Activated naive CD4-positive, alpha-beta T cell treated with anti-CD3 and anti-CD28 coated beads for 36 hours (primary cell): ENCODE measurements at places on chromosomes 5 and 9. TPM values are rescaled to one million over a fixed set of nuclear protein-coding genes. Genes with fewer than 3 reads are reported as not detected.

DNA sequence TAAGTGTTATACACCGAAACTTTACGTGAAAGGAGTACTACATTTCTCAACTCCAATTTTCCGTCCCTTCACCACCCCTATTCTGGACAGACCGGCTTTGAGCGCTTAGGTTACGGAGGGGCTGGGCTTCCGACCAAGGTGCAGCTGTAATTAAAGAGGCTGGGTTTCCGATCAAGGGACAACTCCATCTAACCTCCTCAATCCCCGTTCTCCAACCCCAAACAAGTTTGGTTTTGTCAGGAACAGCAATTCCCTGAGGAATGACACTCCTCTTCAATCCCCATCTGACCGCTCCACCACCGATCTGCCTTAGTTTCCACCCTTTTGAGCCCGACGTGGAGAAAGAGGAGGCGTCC, 577 bp downstream of the TUT7 start:
- DNase-seq = peak; percentile 30
- peak overlapping the region; percentile 95 for H3K27ac ChIP-seq
- peak overlapping the region; percentile 88 for H3K4me3 ChIP-seq
- no peaks in the 10 kb centered on the region for H3K27me3 ChIP-seq

DNA sequence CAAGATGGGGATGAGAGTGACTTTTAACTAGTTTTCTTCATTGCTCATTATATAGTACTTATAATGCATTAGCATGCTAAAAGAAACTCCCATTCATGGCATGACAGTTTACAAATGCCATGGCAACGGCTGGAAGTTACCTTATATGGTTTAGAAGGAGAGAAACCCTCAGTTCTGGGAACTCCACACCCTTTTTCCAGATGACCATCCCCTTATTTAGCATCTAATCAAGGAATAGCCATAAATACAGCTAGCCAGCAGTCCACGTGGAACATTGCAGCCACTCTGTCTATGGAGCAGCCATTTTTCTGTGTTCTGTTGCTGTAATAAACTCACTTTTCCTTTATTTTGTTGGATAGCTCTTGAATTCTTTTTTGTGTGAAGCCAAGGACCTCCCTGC, 1137.8 kb downstream of the CDH18 start:
- H3K4me1 ChIP-seq = no peaks in the 10 kb centered on the region
- no peaks in the 10 kb centered on the region for H3K36me3 ChIP-seq
- no peak overlapping the region for H3K27ac ChIP-seq

DNA sequence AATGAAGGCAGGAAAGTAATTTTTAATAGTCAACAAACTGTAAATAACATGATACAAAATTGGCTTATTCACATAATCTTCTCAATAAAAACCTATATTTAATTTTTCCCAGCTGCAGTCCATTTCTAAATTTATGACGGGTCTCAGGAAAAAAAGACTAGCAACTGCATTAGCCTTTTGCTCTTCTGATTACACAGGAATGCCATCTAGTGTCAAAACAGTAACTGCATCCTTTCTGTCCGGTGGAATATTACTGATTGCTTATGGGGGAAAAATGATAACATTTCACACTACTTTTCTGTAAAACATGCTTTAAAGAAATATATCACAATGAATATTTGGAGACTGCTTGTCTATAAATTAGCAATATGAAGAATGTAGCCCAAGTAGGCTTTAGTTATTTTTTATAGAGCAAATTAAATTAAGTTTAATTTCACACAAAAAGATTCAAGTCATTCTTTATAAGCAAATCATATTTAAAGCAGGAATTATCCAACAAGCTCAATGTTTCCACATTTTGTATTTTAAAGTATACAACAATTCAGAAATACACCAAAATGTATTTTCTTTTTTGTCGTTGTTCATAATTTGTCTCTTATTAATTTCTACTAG, 534.7 kb downstream of the CDH10 start:
- DNase-seq = no peak
- no peaks in the 10 kb centered on the region for H3K27me3 ChIP-seq
- H3K27ac ChIP-seq = no peak overlapping the region
- H3K4me3 ChIP-seq = no peak overlapping the region
- no peaks in the 10 kb centered on the region for H3K36me3 ChIP-seq
- no peaks in the 10 kb centered on the region for H3K4me1 ChIP-seq

GRCh38 chr5:168790002-168790635, 211.0 kb upstream of the PANK3 start:
- peaks cover 17% of the 10 kb centered on the region for H3K4me1 ChIP-seq
- no peak for DNase-seq
- no peak overlapping the region for H3K27ac ChIP-seq
- no peaks in the 10 kb centered on the region for H3K36me3 ChIP-seq
- H3K4me3 ChIP-seq = no peak overlapping the region

DNA sequence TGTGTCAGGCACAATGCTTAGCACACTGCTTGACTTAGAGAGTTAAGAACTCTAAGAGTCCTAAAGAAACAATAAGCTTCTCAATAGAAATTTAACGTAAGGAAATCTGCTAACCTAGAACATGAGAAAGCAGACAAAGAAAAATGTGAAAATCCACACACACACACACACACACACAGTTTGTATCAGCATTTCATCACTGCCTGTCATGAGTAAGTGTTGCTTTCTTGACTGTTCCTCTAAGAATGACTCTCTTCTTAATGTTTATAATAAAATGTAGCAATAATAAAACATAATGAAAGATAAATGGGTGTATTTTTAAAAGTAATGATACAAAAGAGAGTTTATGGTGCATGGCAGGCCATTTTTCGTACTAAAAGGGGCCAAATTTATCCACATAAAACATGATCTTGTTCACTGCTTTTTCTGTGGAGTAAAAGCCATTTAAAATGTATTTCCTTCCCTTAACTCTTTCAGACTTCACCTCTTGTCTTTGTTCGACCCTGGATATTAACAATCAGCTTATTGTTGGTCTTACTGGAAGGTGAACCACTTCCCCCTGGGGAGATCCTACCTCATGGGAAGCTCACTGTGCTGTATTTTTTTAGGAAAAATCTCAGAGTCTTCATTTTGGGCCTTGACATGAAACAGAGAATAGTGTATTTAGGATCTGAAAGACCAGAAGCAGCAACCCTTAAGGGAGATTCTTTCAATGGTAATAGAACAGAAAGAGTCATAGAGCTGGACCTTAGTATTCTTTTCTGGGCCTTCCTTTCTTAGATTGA, 107.3 kb upstream of the ANKRD55 start:
- no peak overlapping the region for H3K27ac ChIP-seq
- H3K4me3 ChIP-seq = no peak overlapping the region
- no peaks in the 10 kb centered on the region for H3K27me3 ChIP-seq
- H3K4me1 ChIP-seq = peaks cover 24% of the 10 kb centered on the region

GRCh38 chr5:32276173-32276853, 36.4 kb downstream of the MTMR12 start:
- no peak overlapping the region for H3K4me3 ChIP-seq
- H3K4me1 ChIP-seq = peaks cover 52% of the 10 kb centered on the region
- peaks cover 18% of the 10 kb centered on the region for H3K36me3 ChIP-seq
- DNase-seq = no peak

- peaks cover 13% of the 10 kb centered on the region for H3K27me3 ChIP-seq
- H3K27ac ChIP-seq = no peak overlapping the region
- DNase-seq = no peak
- no peaks in the 10 kb centered on the region for H3K4me1 ChIP-seq
- H3K36me3 ChIP-seq = no peaks in the 10 kb centered on the region
- H3K4me3 ChIP-seq = no peak overlapping the region
Measured at GRCh38 chr9:27151693-27152404, 42.8 kb downstream of the TEK start.

DNA sequence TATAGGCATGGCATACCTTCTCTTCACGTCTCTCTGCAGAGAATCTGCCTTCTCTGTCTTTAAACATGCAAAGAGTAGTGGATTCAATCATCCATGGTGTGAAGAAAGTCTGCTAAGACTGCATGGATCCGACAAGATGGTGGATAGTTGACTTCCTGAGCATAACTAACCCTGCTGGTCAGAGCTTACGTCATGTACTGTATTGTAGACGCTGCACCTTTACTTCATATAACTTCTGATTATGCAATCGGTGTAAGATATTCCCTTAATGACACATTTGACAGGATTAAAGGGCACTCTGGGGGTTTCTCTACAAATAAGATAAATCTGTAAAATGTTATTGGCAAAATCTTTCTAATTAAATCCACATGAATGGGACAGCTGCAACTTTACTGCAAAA, 240.3 kb upstream of the NREP start:
- peaks cover 15% of the 10 kb centered on the region for H3K27me3 ChIP-seq
- no peak for DNase-seq
- no peak overlapping the region for H3K27ac ChIP-seq

DNA sequence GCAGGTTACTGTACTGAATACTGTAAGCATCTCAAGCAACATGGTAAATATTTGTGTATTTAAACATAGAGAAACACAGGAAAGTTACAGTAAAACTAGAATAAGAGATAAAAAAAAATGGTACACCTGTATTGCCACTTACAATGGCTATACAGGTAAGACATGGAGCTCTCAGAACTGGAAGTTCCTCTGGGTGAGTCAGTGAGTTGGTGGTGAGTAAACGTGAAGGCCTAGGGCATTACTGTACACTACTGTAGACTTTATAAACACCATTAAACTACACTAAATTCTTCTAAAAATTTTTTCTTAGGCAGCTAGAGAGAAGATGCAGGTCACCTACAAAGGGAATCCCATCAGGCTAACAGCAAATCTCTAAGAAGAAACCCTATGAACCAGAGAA, 872.9 kb downstream of the TAF11L14 start:
- no peak for DNase-seq
- no peak overlapping the region for H3K4me3 ChIP-seq
- H3K27ac ChIP-seq = no peak overlapping the region
- no peaks in the 10 kb centered on the region for H3K4me1 ChIP-seq

TMEM215 gene
- total RNA-seq = not detected

NEURL1B gene
- total RNA-seq = 0.57 TPM

CDH12 gene
- total RNA-seq = not detected

ACSL6 gene
- total RNA-seq = 2.4 TPM

MYMK gene
- not detected for total RNA-seq
